ENCODE measurements at places on chromosomes 13 and 19.

DNA sequence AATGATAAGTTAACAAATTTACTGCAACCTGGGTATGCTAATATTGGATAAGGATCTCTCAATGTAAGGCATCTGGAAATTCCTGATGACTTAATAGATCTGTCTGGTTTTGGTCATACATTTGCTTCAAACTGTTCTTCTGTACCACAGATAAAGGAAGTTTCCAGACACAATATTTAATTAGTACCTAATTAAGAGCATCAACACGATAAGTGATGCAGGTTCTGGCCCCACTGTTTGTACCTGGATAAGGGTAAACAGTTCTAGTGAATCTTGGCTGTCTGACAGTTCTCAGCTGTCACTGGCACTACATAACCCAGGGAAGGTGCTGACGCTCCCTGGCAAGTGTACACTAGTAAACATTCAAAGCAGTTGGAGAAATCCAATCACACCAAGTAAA, 165.6 kb downstream of the MZT1 start:
- no peak for DNase-seq

DNA sequence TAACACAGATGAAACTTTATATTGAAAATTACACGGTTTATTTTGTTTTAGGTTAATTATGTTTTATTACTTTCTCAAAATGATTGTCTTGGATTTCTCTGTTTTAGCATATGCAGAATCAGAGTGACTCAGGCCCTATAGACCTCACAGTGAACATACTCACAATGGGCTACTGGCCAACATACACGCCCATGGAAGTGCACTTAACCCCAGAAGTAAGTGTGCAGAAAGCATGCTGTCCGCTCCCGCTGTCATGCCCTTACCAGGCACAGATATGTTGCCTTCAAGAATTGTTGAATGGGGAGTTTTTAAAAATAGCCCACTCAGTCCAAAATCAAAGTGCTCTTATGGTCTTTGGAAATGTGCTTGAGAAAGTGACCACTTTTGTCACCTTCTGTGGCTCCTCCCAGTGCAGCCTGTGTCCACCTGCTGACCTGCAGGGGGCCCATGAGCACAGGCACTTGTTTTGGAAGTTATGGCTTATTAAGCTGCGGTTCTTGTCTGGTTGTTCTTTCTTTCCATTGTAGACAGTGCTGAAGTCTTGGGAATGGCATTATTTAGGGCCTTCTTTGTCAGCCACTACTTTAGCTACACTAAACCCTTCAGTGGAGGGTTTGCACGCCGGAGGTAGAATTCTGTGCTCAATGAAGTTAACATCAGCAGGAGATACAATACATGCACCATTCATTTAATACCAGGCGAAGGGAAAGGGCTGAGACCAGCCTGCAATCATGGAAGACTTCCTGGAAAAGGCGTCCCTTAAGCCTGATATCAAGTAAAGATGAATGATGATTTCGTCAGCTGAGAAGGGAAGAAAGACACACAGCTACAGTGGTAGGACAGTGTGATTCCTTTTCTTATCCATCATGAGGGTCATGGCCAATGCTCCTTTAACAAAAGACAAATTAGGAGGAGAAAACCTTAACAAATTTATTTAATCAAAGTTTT, 36.7 kb downstream of the CUL4A start:
- no peak for DNase-seq

GRCh38 chr19:47186446-47187334, 44.3 kb downstream of the BBC3 start:
- no peak for DNase-seq

DNA sequence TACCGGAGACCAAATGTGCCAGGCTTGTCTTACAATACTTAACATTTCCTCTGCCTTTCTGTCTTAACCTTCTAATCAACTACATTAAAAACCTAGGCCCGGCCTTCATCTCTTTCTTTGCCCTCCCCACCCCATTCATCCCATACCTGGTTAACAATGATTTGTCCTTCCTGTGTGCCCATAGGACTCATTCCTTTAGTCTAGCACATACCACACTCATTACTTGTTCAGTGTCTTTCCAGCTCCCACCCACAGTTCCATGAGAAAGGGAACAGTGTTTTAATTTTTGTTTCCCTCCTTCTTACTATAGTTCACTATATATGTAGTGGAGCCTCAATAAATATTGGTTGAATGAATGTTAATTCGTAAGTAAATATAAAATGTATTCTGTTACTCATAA, 2.4 kb downstream of the CLN5 start:
- no peak for DNase-seq

GRCh38 chr19:31283701-31284100, 65.5 kb downstream of the TSHZ3 start:
- no peak for DNase-seq

DNA sequence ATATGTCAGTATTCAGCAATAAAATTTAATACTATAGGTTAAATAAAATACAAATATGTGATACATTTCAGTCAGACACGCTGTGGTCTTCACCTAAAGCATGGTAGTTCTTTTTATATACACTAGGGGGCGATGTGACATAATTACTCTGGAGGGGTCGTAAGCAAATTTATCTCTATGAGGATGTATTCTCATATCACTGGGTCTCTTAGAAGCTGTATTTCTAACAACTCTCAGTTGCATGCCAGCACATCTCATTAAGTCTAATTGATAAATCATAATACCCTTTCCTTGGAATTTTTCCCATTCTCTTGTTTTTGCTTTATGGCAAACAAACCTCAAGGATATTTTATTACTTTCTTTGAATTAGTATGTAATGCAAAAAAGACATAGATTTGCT, 3.9 kb upstream of the PCDH17 start:
- no peak for DNase-seq

DNA sequence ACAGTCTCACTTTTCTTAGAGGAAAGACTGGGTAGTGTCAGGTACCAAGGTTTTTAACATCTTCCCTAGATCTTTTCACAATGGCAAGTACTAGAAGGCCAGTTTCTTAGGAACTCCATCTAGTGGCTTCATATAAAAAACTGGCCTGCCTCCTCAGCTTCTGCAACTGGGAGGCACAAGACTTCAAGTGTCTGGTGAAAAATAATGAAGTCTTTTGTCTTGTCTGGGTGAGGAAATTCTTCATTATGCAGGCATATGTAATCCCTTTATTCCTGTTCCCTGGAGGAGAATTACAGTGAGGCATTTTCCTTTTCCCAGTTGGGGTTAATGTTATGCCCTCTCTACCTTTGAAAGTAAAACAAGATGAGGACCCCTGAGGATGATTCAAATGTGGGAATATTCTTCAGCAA, 300.5 kb downstream of the NALCN start:
- DNase-seq = peak; percentile 20

GRCh38 chr13:47188802-47189201, 291.9 kb upstream of the HTR2A start:
- no peak for DNase-seq

GRCh38 chr19:10418485-10419199, 1.7 kb upstream of the PDE4A start:
- DNase-seq = peak; percentile 53

- no peak for DNase-seq
These were observed 205.5 kb downstream of the DCLK1 start for GRCh38 chr13:35925669-35926068.

DNA sequence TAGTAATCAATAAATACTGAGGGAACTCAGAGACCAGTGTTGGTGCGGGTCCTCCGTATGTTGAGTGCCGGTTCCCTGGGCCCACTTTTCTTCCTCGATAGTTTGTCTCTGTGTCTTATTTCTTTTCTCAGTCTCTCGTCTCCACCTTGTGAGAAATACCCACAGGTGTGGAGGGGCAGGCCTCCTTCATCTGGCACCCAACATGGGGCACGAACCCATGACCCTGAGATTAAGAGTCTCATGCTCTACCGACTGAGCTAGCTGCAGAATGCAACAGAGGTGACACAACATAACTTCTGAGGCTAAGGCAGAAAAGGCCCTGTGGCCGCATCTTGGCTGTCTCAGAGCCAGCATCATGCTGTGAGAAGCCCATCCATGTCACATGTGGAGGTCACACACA, 5.3 kb upstream of the ZNF613 start:
- DNase-seq = no peak

DNA sequence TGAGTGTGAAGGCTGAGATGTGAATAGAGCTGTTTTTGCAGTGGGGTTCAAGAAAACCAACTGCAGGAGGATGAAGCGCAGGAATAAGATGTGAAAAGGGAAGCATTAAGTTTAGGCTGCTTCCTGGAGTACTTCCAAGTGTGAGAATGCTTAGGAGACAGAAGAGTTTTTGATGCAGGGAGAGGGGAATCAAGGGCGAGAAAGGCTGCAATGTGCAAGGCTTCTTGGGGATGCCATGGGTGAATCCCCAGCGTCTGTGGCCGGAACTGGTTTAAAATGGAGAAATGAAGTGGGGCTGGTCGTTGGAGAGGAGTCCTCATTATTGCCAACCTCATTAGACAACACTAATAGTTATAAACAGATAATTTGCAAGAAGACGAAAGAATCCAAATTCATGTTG, 764.9 kb downstream of the LIG4 start:
- no peak for DNase-seq

- no peak for DNase-seq
These were observed 1.1 kb upstream of the LYL1 start for GRCh38 chr19:13103581-13104359.

- no peak for DNase-seq
These were observed 116.8 kb upstream of the SPATA13 start for GRCh38 chr13:24043590-24044350.

DNA sequence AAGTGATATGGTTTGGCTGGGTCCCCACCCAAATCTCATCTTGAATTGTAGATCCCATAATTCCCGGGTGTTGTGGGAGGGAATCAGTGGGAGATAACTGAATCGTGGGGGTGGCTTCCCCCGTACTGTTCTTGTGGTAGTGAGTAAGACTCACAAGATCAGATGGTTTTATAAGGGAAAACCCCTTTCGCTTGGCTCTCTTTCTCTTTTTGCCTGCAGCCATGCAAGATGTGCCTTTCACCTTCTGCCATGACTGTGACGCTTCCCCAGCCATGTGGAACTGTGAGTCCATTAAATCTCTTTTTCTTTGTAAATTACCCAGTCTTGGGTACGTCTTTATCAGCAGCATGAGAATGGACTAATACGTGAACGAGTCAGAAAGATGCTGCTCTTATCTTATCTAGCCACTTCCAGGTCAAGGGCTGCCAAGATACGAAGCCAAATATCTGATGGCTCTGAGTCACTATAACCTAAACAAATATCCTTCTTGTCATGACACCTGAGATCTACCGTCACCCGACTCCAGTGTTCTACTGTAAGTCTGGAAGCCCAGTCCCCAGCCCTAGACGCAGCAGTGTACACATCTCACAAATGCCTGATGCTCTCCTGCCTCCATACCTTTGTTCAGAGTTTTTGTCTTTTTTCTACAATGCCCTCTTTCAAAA, 45.9 kb downstream of the SLC15A1 start:
- DNase-seq = no peak

- peak; percentile 40 for DNase-seq
These were observed 9.1 kb upstream of the FKRP start for GRCh38 chr19:46736531-46737297.

- no peak for DNase-seq
These were observed 2.1 kb upstream of the CA11 start for GRCh38 chr19:48648134-48648533.

GRCh38 chr19:47725759-47726401, 12.7 kb downstream of the EHD2 start:
- no peak for DNase-seq

- no peak for DNase-seq
These were observed 232.1 kb downstream of the DIAPH3 start for GRCh38 chr13:59931621-59932020.

DNA sequence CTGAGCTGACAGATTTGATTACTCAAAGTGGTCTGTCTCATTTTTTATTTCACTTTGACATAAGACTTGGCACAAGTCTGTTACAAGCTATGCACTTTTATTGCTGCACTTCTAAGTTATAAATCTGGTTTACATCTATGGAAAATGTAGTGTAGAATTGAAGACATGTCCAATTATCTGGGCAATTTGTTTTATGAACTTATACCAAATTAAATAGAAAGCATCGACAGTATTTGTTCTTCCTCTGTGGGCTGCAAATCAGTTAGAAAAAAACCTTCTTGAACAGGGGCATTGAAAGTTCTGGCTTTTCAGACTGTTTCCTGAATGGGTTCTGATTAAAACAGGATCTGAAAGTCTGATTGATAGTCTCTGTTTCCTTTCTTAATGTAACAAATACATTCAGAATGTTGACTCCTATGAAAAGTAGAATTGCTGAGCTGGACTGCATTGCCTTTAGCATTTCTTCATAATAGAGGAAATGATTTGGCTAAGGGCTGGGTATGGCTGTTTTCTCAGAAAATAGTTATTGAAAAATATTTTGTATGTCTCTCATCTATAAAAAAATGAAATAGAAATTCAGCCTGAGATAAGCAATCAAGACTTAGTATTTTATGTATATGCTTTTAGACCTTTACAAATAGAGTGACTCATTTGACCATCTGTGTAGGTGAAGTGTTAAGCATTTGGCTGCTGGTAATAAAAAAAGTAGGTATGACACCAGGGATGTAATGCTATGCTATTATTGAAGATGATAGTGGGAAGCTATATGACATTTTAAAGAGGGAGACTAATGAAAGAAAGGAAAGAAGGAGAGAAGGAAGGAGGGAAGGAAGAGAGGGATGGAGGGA, 210.9 kb upstream of the SPRY2 start:
- no peak for DNase-seq

- DNase-seq = peak; percentile 32
These were observed 113.2 kb downstream of the TM9SF2 start for GRCh38 chr13:99614465-99614885.

DNA sequence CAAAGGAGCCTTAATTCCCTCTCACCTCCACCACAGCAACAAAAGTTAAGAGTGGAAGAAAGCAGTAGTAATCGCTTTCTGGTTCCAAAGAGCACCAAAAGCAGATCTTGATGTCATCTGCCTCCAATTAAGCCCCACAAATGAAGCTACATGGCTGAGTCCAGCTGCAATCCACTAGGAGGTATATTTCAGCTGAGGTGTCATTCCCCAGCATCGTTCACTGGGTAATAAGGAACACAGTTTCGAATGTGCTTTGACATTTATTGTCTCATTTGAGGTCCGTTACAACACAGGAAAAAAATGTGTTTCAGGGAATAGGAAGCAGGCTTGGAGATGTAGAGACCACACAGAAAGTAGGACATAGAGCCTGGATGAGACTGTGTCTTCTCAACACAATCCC, 190.4 kb downstream of the DCLK1 start:
- no peak for DNase-seq
